ENCODE measurements at places on chromosomes 13 and 19. TPM values are rescaled to one million over a fixed set of nuclear protein-coding genes. Genes with fewer than 3 reads are reported as not detected.

OR7C1 gene
- total RNA-seq = not detected

SCEL gene
- total RNA-seq = 0.13 TPM

KLK2 gene
- total RNA-seq = not detected

KIR2DL1 gene
- not detected for total RNA-seq

C13orf46 gene
- 2.5 TPM for total RNA-seq

C19orf73 gene
- not detected for total RNA-seq

ATCAY gene
- not detected for total RNA-seq

GRIN2D gene
- total RNA-seq = 0.48 TPM

DMKN gene
- total RNA-seq = 3.1 TPM

GSK3A gene
- total RNA-seq = 36.0 TPM

ZNF98 gene
- 1.6 TPM for total RNA-seq

PALM gene
- total RNA-seq = 212 TPM

RNF17 gene
- total RNA-seq = 0.58 TPM

CACTIN gene
- total RNA-seq = 18.9 TPM

SERTAD1 gene
- 20.2 TPM for total RNA-seq

CEBPA gene
- total RNA-seq = 263 TPM

SPTBN4 gene
- 6.1 TPM for total RNA-seq

ZFP36 gene
- 1,383 TPM for total RNA-seq

ZNF568 gene
- 9.1 TPM for total RNA-seq

MUC16 gene
- 0.90 TPM for total RNA-seq

KLK4 gene
- not detected for total RNA-seq

RASAL3 gene
- total RNA-seq = 4.1 TPM

CBLC gene
- not detected for total RNA-seq

FGF21 gene
- not detected for total RNA-seq

MIA gene
- total RNA-seq = not detected

BRSK1 gene
- 1.2 TPM for total RNA-seq

ZNF763 gene
- total RNA-seq = 0.87 TPM

KCNRG gene
- 0.67 TPM for total RNA-seq

FFAR1 gene
- not detected for total RNA-seq

CPB2 gene
- not detected for total RNA-seq

C13orf42 gene
- total RNA-seq = not detected

STAP2 gene
- 3.0 TPM for total RNA-seq

TMEM221 gene
- not detected for total RNA-seq

ZNF730 gene
- total RNA-seq = 0.22 TPM

SBSN gene
- total RNA-seq = not detected
